ENCODE measurements at places on chromosomes 1 and 21. TPM values are rescaled to one million over a fixed set of nuclear protein-coding genes. Genes with fewer than 3 reads are reported as not detected.

The FAM72C gene
- 0.49 TPM for total RNA-seq

The SIM2 gene
- total RNA-seq: not detected

The FAM229A gene
- 7.6 TPM for total RNA-seq

The RPE65 gene
- total RNA-seq: not detected

The ZFP69 gene
- total RNA-seq: 4.5 TPM

The TSPAN2 gene
- total RNA-seq: 0.91 TPM

The ASTN1 gene
- not detected for total RNA-seq

The ACTN2 gene
- not detected for total RNA-seq

The C1orf56 gene
- 2.4 TPM for total RNA-seq

Data from activated B cell treated with CpG ODN at 0.5 μM for 24 hours (primary cell).